ENCODE measurements at places on chromosomes 11 and 22.

- no peak for DNase-seq
These were observed 9.5 kb downstream of the KCTD17 start for GRCh38 chr22:37060801-37061610.

GRCh38 chr11:34671946-34672345 is 51.1 kb downstream of the EHF start:
- no peak for DNase-seq

DNA sequence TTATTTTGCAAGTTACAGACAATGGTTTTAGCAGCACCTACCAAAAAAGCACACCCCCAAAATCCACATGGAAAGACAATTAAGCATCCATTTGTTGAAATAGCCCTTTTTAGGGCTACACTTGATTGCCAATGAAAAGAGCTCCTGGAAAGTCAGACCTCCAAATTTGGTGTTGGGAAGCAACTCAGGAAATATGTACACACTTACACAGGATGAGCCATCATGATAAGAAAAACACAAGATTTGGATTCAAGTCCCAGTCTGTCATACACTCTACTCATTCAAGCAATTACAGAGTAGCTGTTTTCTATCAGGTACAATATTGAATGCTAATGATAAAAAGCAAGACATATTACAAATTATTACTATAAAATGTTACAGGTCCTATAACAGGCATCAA is 31.5 kb downstream of the FAM168A start:
- DNase-seq = no peak

- DNase-seq = no peak
These were observed 37.7 kb upstream of the TFIP11 start for GRCh38 chr22:26549902-26550497.

DNA sequence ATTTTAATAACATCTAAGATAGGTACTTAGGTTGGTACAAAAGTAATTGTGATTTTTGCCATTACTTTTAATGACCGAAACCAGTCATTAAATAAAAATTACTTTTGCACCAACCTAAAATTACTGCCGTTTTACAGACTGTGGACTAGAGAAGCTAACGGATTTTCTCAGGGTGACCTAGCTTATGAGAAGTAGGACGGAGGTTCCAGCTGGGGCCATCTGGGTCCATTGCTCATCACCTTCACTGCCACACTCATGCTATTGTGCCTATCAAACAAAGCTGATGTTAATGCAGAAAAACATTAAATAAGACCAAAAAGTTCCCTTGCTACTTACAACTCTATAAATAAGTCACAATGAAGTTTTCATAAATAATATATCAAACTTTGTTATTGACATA is 38.9 kb downstream of the GRIA4 start:
- DNase-seq = no peak

GRCh38 chr11:125637840-125638239 is 12.9 kb downstream of the CHEK1 start:
- no peak for DNase-seq

GRCh38 chr22:25570486-25570885 is 6.0 kb downstream of the GRK3 start:
- no peak for DNase-seq
